ENCODE measurements at places on chromosomes 3 and 15.

- DNase-seq, result no peak
These were observed 462.0 kb downstream of the PDCD6IP start for GRCh38 chr3:34260271-34261000.

GRCh38 chr3:81643721-81644120 is 117.7 kb downstream of the GBE1 start:
- DNase-seq, result no peak

DNA sequence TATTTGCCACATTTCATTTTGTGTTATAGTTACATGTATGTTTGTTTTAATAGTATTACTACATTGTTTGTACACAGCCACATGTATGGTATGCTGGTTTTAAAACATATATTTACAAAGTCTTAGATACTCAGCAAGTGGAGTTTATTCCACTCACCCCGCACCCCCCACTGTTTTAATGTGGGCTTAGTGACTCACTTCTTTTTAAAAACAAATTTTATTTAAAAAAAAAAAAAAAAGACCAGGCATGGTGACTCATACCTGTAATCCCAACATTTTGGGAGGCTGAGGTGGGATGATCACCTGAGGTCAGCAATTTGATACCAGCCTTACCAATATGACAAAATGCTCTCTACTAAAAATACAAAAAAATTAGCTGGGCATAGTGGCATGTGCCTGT is 26.9 kb upstream of the TJP1 start:
- no peak for DNase-seq

- DNase-seq, result no peak
These were observed 266.9 kb downstream of the ERC2 start for GRCh38 chr3:56201407-56201806.

GRCh38 chr3:66075281-66075680 is 36.6 kb upstream of the MAGI1 start:
- no peak for DNase-seq

DNA sequence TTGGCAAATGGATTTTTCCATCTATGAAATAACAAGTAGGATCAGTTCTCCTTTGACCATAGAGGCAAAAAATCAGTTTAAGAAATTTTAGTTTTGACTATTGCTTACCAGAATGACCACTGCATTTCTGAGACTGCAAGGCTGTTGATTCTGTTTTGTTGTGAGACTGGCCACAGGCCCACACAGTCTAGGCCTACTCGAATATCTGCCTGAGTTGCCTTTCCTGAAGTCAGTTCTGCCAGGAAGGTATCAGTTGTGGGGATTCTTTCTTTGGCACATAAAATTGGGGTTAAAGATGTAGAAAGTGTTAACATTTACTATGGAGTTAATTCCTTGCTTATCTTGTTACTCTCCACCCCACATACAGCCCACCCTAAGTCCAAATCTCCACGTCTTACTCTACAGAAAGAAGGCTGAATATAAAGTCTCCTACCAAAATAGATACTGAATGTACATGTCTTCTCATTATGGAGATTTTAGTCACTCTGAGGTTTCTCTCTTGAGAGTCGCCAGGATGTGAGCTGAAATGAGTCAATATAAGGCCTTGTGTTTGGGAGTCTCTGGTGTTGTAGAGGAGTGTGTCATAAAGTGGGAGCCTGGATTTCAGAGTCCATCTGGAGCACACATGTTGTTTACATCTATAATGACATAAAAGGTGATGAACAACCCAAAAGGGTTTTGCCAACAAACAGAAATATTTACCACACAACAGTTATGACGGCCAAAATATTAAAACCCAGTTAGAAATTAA is 45.0 kb upstream of the WWTR1 start:
- no peak for DNase-seq

DNA sequence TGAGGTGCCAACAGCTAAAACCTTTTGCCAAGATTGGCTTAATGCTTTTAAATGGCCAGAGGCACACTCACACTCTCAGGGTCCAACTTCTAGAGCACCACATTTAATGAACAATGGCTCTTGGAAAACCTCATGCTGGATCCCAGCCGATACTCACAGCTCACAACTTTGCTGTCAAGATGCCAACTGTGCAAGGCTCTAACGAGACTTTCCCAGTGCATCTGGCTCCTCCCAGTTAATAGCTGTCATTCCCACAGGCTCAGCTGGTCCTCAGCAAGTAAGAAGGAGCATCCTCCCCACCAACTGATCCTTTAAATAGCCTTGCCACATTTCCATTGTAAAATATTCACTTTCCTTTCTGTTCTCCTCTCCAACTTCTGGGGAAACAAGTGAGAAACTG is 20.3 kb upstream of the FRMD4B start:
- no peak for DNase-seq

GRCh38 chr3:27289769-27290413 is 79.3 kb downstream of the NEK10 start:
- DNase-seq, result no peak

DNA sequence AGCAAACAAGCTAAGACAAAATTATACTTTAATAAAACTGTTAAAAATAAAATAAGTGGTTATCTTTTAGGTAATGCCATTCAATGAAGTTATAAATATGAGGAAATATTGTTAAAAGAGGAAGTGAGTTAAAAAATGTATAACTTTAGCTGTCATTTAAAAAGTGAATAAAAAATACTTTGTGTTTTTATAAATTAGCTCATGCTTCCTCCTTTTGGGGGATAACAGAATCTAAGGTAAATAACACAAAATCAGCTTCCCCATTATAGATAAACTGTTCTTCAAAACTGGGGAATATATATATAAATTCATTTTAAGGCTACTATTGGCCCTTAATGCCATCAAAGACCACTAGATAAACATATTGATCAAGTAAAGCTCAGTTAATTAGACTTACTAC is 113.7 kb upstream of the AADACL2 start:
- DNase-seq, result no peak

GRCh38 chr3:72269475-72269874 is 484.5 kb upstream of the PROK2 start:
- no peak for DNase-seq

DNA sequence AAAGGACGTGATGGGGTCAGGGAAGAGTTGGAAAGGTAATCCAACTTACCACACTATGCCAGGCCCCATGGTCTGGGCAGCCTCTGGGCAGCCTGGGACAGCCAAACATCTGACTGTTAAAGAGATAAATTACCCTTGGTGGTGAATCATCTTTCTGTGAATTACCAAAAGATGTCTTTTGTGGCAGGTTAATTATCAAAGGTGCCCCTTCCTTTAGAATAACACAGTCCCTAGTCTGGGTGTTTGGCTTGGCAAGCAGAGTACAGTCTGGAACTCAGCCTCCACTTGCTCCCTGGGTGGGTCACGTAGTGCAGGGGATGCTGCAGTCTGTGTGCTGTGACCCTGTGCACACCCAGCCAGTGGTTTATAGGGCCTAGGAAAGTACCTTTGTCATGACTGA is 113.1 kb downstream of the ZNF621 start:
- DNase-seq, result no peak

DNA sequence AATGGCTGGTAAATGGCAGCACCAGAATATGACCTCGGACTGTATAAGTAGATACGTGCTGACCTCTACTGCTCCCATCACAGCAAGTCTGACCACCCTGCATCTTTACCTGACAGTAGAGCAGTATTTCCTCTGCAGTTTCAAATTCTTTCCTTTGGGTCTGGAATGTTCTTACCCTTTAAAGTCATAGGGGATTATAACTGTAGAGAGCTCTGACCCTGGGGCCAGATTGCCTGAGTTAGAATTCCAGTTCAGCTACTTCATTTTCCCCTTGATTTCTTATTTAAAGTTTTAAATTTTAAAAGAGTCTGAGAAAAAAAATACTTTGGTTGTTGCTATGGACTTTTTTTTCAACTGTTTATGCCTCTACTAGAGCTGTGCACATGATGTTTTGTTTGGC is 237.7 kb downstream of the NR1D2 start:
- DNase-seq, result no peak

- DNase-seq, result no peak
These were observed 1.9 kb downstream of the VGLL4 start for GRCh38 chr3:11641683-11642430.

- DNase-seq, result no peak
These were observed 396.5 kb upstream of the GBE1 start for GRCh38 chr3:82157952-82158351.

- no peak for DNase-seq
These were observed 21.3 kb upstream of the ALDH1A3 start for GRCh38 chr15:100858294-100858693.

DNA sequence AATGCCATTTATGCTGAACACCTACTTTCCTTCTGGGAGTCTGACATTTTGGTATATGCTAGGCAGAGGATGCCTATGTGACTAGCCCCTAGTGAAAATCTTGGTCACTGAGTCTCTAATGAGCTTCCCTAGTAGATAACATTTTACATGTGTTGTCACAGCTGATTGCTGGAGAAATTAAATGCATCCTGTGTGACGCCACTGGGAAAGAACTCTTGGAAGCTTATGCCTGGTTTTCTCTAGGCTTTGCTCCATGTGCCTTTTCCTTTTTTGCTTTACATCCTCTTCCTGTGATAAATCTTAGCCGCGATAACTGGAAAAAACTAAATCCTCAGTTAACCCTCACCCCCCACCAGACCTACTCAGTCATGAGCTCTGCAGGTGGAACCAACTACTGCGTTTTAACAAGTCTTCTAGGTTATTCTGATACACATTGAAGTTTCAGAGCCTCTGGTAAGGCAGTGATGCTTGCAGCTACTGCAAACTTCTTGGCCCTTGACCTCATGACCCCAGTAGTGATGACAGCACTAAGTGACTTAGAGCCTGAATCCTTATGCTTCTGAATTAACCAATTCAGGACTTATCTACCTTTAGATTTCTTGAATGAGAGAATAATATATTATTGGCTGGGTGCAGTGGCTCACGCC is 292.4 kb upstream of the SOX14 start:
- no peak for DNase-seq

- DNase-seq, result no peak
These were observed 20.3 kb downstream of the WDR72 start for GRCh38 chr15:53739187-53739586.

GRCh38 chr15:95647531-95648277 is 682.8 kb upstream of the NR2F2 start:
- no peak for DNase-seq

GRCh38 chr3:53816425-53816824 is 29.8 kb downstream of the CHDH start:
- no peak for DNase-seq

DNA sequence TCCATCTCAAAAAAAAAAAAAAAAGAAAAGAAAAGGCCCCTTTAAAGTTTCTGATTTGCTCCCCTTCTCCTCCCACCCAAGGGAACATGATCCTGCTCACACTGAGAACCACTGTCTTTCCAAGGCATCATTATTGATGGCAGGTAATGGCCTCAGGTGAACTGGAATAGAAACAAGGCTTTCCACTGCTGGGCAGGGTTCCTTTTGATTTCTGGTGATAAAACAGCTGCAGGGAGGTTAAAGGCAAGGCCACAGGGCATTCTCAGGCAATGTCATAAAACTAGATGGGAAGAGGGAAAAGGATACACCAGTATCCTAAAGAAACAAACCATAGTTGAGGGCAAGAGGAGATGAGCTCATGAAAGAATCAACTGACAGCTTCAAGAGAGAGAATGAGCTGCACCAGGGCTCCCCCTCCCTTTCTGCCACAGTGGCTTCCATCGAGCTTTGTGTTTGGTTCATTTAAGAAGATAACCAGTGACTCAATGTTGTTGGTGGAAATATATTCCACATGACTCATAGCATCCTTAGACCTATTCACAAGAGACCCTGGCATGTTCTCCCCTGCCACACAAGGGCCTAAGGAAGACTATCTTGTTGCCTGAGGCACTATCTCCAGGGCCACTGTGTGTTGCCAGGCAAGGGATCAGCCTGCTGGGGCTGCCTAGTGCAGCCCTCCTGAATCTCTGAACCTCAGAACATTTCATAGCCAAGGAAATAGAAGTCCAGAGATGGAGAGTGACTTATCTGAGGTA is 86.4 kb downstream of the WDR76 start:
- DNase-seq, result no peak

DNA sequence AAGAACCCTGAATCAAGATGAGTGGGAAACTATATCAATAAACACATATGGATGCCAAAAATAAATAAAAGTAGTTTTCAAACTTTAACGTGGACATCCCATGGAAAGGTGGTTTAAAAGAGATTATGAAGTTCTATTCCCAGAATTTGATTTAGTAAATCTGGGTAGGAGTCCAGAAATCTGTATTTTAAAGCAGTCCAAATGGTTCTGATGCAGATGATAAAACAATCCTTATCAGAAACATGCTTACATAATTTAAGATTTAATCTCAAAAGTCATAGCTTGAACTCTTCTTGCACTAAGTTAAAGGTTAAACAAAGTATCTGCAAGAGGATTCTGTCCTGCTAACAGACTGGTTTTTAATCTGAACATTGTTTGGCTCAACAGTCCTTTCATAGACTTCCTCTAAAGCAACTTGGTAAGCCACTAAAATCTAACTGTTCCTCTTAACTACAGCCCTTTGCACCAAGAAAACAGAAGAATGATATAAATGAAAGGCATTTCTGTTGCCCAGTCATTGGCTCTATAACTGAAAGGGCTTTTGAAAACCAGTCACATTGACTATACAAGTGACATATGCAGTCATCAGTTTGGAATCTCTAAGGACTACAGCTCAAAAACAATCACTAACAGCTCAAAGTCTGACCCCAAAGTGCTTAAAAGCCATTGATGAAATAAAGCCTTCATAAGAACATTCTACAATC is 23.4 kb upstream of the MAP4 start:
- no peak for DNase-seq

- DNase-seq, result no peak
These were observed 28.2 kb downstream of the EOGT start for GRCh38 chr3:68985146-68985790.

- DNase-seq, result no peak
These were observed 320.2 kb downstream of the RORA start for GRCh38 chr15:60908888-60909287.

- no peak for DNase-seq
These were observed 21.9 kb downstream of the PTH1R start for GRCh38 chr3:46899151-46900006.

GRCh38 chr15:52551762-52552161 is 17.1 kb downstream of the ARPP19 start:
- DNase-seq, result no peak

- no peak for DNase-seq
These were observed 442.6 kb upstream of the PDZRN3 start for GRCh38 chr3:74067296-74067695.

DNA sequence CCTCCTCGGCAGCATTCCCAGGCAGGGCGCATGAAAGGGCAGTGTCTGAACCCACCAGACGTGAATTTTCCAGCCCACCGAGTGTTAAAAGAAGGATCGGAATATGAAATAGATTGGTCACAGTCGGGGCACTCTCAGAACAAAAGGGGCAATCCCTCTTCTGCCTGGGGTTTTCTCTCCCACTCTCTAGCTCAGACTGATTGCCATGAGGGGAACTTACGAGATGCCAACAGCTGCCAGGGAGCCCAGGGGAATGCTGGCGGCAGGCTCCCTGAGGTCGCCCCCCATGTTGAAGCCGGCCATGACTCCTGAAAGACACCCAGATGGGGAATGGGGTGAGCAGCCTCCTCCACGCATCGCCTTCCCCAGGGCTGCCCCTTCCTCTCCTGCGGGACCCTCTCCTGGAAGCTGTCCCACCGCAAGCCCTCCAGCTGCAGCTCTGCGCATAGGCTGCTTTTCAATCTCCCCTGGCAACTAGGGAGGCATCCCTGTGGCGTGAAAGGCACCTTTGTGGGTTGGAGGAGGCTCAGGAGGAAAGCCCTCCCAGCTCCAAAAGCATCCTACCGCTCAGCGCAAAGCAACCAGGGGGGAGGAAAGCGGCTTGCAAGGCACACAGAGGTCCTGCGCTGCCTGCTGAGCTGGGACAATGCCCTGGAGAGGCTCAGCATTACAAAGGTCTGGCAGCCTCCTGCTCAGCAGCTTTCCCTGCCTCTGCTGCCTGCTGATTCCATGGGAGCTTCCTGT is 64.8 kb upstream of the HEG1 start:
- DNase-seq, result no peak

Data from mesenteric fat pad (tissue), 1 donor.